ENCODE measurements at places on chromosomes 3 and 15.

DNA sequence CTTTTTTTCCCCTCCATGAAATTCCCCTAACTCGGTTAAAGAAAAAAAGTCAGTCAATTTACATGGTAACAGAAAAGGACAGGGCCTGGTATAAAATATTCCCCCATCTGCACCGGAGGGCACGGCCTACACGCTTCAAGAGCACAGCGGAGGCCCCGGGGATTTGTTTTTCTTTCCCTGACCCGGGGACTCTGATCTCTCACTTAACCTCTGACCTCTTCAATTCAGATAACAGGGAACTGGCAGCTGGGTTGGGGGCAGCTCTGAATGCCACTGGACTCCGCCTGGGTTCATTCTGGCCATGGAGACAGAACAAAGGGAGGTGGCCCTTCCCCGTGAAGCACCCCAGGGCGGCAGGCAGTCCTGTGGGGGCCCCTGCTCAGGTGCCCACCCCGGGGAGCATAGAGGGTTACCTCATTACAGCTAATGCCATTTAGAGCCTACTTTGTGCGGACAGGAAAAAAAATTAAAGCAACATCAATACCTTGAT is 257.5 kb downstream of the SHQ1 start:
- no peak for DNase-seq

GRCh38 chr3:177437513-177438337 is 240.4 kb upstream of the TBL1XR1 start:
- no peak for DNase-seq

GRCh38 chr3:61858054-61858453 is 296.7 kb downstream of the PTPRG start:
- peak; percentile 38 for DNase-seq

GRCh38 chr15:70160803-70161565 is 63.3 kb upstream of the TLE3 start:
- no peak for DNase-seq

- DNase-seq, result no peak
Measured at GRCh38 chr3:29275309-29275708, 5.6 kb upstream of the RBMS3 start.

GRCh38 chr15:33148129-33148751 is 46.3 kb downstream of the FMN1 start:
- DNase-seq, result no peak

DNA sequence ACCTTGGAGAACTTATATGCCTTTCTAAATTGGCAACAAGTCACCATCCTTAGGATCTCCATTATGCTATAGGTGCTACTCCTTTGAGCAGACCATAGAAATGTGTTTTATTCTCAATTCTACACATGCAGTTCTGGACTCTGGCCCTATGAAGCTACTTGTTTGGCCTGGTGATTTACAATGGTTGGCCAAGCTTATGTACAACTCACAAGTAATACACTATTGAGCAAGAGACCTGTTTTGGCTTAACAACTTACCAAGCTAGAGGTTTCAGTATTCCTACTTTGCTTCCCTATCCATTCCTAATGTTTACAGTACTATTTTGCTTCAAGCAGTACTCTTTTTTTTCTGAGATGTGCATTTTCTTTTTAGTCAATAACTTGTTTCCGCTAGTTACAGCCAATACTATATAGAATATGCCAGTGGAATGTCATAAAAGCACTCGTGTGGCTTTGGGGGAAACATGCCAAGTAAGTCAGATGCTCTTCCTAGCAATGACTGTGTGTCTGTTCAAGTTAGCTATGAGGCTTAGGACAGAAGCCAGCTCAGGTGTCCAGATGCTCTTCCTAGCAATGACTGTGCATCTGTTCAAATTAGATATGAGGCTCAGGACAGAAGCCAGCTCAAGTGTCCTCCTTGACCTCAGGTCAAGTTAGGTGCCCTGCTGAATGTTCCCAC is 174.9 kb upstream of the SEMA6D start:
- no peak for DNase-seq

GRCh38 chr3:12400616-12401194 is 83.6 kb upstream of the TSEN2 start:
- DNase-seq, result no peak

GRCh38 chr3:136690599-136690998 is 61.6 kb downstream of the STAG1 start:
- no peak for DNase-seq

DNA sequence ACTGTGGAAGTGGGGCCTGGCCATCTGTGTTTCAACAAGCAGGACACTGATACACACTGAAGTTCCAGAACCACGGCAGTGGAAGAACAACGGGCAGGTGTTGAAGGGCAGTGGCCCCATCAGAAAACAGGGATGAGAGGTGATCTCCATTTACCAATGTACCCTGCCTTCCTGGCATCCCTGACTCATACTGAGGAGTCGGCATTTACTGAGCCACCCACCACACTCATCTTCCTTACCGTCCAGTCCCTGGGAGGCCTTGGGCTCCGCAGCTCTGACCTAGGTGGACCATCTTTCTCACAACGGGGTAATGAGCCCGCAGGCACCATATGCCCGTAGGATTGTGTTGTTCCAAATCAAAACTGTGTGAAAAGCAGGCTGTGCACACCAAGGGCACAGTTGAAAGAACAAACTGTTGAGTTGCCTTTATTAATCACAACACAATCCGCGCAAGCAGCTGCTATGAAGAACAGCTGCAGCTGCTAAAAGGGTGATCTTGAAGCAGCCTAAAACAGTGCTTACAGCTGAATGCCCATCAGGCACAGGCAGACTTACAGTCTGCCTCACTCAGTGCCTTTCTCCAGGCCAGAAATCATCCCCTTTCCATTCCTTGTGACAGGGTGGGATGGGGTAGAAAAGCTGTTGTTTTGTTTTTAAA is 12.9 kb downstream of the MB21D2 start:
- peak; percentile 14 for DNase-seq
